Vagina (tissue), 2 donors: ENCODE measurements at places on chromosomes 11 and 22.

GRCh38 chr11:67614730-67615714, 8.3 kb downstream of the NDUFV1 start:
- H3K4me1 ChIP-seq, result peaks cover 15% of the 10 kb centered on the region
- peaks cover 26% of the 10 kb centered on the region for H3K36me3 ChIP-seq
- no peak overlapping the region for H3K4me3 ChIP-seq
- H3K27ac ChIP-seq, result peak overlapping the region; percentile 58
- no peaks in the 10 kb centered on the region for H3K27me3 ChIP-seq

DNA sequence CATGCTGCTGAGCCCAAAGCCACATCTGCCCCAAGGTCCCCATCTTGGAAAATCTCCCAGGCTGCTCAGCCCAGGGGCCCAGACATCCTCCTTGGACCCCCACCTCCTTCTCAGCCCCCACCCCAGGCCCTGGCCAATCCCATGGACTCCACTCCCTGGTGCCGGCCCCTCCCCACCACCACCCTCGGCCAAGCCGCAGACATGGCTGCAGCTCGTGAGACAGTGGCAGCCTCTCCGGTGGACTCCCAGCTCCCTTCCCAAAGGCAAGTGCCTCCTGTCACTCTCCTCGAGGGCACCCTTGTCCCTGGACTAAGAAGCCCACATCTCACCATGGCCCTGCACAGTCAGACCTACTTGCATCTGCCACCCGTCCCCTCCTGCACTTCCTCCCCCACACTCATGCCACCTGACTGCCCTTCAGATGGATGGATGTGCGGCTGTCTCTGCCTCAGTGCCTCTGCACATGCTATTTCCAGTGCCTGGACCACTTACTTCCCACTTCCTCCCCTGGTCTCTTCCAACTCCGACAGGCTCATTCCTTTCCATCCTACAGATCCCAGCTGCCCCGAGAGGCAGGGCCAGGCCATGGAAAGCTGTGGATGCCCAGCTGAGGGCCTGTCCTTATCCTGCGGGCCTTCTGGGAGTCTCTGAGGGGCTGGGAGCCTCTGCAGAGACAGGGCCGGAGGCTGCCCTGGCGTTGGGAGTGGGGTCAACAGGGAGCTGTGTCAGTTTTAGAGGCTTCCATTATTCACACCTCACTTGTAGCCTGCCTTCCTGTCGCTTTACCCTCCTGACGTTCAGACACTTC, 25.5 kb upstream of the RFPL3 start:
- H3K4me3 ChIP-seq, result no peak overlapping the region
- H3K27ac ChIP-seq, result no peak overlapping the region
- no peaks in the 10 kb centered on the region for H3K36me3 ChIP-seq
- H3K4me1 ChIP-seq, result peaks cover 13% of the 10 kb centered on the region
- peak; percentile 85 for DNase-seq
- H3K27me3 ChIP-seq, result no peaks in the 10 kb centered on the region

DNA sequence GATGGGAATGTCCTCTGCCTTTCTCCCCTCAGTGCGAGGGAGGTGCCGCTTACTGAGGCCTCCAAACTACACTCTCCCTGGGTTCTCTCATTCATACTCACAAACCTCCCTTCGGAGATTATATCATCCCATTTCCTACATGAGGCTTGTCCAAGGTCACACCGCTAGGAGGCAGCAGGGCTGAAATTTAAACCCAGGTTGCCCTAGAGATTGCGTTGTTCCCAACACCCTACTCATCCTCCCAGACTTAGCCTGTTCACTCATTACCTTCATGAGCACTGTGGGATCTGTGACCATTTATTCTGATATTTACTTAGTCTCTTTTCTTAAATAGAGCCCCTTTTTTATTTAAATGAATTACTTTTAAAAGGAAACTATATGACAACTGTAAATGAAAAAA, 31.1 kb downstream of the SDHAF2 start:
- peaks cover 5% of the 10 kb centered on the region for H3K36me3 ChIP-seq
- DNase-seq, result no peak
- H3K27me3 ChIP-seq, result no peaks in the 10 kb centered on the region
- H3K4me1 ChIP-seq, result peaks cover 8% of the 10 kb centered on the region
- H3K27ac ChIP-seq, result no peak overlapping the region
- H3K4me3 ChIP-seq, result no peak overlapping the region

DNA sequence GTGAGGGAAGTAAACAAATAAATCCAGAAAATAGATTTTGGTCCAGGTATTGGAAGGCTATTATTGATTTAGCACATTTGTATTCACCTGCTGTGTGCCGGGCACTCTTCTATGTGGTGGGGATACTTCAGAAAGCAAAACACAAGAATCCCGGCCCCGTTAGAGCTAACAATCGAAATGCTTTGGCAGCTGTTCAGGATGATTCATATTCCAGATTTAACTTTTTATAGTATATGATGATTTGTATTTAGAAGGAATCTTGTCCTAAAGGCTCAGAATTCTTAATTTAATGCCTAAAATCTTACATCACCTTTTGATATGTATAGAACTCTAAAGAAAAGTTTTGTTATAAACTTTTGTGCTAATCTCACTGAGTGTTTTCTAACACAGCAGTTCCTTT, 28.0 kb downstream of the ZC3H12C start:
- no peak overlapping the region for H3K27ac ChIP-seq
- no peak for DNase-seq
- H3K36me3 ChIP-seq, result no peaks in the 10 kb centered on the region
- H3K27me3 ChIP-seq, result no peaks in the 10 kb centered on the region

- H3K36me3 ChIP-seq, result no peaks in the 10 kb centered on the region
- H3K27ac ChIP-seq, result peak overlapping the region; percentile 67
- no peaks in the 10 kb centered on the region for H3K27me3 ChIP-seq
- H3K4me1 ChIP-seq, result peaks cover 38% of the 10 kb centered on the region
These were observed 114.2 kb downstream of the ME3 start for GRCh38 chr11:86558207-86558606.

DNA sequence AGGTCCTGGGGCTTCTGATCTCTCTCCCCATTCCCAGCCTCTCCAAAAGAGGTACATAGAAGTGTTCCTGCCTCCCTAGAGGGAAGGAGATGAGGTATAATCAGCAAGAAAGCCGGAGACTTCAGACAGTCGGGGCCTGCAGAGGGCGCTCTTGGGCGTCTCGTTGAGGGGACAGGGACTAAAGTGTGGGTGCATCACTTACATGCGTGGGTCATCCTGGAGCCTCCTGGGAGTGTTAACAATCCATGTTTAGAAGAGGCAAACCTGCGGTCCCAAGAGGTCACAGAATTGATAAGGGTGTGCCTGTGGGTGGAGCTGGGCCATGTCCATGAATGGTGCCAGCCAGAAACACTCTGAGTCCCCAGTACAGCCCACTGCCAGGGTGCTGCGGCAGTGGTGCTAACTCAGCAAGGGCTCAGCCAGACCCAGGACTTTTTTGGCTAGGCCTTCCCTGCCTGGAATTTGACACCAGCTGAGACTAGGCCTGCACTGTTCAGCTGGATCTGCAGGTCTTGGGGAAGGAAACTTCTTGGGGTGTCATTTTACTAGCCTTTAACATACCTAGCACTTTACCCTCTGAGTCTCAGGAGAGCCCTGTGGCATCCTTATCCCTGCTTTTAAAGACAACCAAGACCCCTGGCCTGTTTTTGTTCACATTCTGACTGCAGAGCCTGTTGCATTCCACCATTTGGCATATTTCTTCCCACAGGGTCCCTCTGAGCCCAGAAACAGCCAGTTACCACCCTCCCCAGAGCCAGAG, 5.5 kb downstream of the YDJC start:
- peaks cover 4% of the 10 kb centered on the region for H3K36me3 ChIP-seq
- H3K27me3 ChIP-seq, result no peaks in the 10 kb centered on the region
- H3K4me1 ChIP-seq, result peaks cover 73% of the 10 kb centered on the region
- peak overlapping the region; percentile 23 for H3K27ac ChIP-seq
- H3K4me3 ChIP-seq, result no peak overlapping the region
- no peak for DNase-seq

- DNase-seq, result no peak
- no peaks in the 10 kb centered on the region for H3K36me3 ChIP-seq
- no peaks in the 10 kb centered on the region for H3K4me1 ChIP-seq
- H3K27me3 ChIP-seq, result no peaks in the 10 kb centered on the region
These were observed 3.8 kb downstream of the PKDREJ start for GRCh38 chr22:46259374-46259773.

DNA sequence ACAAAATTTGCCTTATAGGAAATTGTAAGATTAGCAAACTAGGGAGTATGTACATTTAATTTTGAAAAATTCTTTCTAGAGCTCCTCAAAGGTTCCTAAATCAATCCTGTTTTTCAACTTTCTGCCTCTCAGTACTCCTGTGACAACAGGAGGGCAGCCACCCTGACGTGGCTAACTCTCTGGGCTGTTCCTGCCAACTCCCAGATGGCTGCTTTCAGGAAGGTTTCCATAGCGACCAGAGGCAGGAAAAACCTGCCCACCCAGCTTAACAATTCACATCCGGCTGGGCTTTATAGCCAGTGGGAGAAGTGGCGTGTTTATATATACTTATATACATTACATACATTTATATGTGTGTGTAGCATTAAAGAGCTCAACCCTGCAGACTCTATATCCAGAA, 26.5 kb downstream of the SGSM3 start:
- H3K36me3 ChIP-seq, result peaks cover 8% of the 10 kb centered on the region
- peak overlapping the region; percentile 37 for H3K27ac ChIP-seq
- no peak overlapping the region for H3K4me3 ChIP-seq
- DNase-seq, result peak; percentile 86

GRCh38 chr11:8006349-8006977, 19.3 kb downstream of the EIF3F start:
- H3K27ac ChIP-seq, result no peak overlapping the region
- H3K4me3 ChIP-seq, result no peak overlapping the region
- no peaks in the 10 kb centered on the region for H3K27me3 ChIP-seq

- H3K36me3 ChIP-seq, result no peaks in the 10 kb centered on the region
- peaks cover 1% of the 10 kb centered on the region for H3K4me1 ChIP-seq
- no peak overlapping the region for H3K27ac ChIP-seq
- no peaks in the 10 kb centered on the region for H3K27me3 ChIP-seq
These were observed 57.5 kb upstream of the SC5D start for GRCh38 chr11:121235057-121235456.

DNA sequence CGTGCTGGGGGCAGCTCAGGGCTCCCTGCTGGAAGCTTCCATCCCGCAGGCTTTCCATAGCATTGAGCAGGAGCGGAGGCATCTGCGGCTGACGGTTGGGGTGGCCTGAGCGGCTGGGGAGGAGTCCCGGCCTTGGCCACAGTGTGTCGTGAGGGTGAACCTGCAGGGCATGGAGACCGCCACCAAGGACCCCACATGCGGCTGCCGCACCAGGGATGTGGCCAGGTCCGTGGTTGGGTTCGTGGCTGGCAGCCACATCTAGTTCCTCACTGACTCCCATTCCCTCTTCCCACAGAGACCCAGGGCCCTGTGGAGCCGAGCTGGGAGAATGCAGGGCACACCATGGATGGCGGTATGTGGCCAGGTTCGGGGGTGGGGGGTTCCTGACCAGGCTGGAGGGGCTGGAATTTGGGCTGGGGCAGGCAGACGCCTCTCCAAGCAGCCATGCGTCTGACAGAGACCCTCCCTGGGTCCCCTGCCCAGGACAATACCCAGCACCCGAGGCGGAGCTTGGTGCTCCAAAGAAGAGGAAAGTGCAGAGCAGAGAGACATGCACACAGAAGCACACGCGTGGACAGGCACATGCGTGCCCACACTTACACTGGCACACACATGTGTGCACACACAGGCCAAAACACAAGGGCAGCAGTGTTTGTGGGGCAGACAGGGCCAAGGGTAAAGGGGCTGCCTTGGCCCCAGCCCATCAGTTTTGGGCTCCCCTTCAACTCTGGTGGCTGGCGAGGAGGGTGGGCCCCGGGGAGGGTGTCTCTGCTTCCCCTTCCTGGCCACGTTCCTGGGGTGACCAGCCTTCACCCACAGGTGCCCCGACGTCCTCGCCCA, 2.7 kb downstream of the MUC5B start:
- no peak overlapping the region for H3K4me3 ChIP-seq
- H3K27ac ChIP-seq, result no peak overlapping the region
- DNase-seq, result no peak
- H3K36me3 ChIP-seq, result no peaks in the 10 kb centered on the region

DNA sequence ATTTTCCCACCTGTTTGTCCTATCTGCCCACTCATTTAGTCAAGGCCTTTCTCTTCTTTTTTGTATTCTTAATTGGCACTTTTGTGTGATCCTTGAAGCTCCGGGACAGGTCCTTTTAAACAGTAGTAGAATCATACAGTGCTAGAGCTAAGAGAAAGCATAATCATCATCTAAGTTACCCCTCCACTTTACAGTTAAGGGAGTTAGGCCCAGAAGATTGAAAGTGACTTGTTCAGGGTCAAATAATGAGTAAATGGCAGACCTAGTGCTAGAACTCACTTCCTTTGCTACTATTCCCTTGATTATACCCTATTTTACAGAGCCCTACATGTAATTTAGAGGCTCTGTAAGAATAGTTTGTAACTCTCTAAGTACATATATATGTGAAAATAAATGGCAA, 2.5 kb downstream of the USP47 start:
- H3K27ac ChIP-seq, result peak overlapping the region; percentile 99
- H3K4me3 ChIP-seq, result no peak overlapping the region
- peaks cover 60% of the 10 kb centered on the region for H3K4me1 ChIP-seq
- H3K36me3 ChIP-seq, result no peaks in the 10 kb centered on the region
- DNase-seq, result no peak

GRCh38 chr22:39349506-39349966, 255 bp upstream of the SYNGR1 start:
- no peaks in the 10 kb centered on the region for H3K36me3 ChIP-seq
- peak overlapping the region; percentile 89 for H3K27ac ChIP-seq
- H3K27me3 ChIP-seq, result no peaks in the 10 kb centered on the region
- peak overlapping the region; percentile 85 for H3K4me3 ChIP-seq
- DNase-seq, result no peak

DNA sequence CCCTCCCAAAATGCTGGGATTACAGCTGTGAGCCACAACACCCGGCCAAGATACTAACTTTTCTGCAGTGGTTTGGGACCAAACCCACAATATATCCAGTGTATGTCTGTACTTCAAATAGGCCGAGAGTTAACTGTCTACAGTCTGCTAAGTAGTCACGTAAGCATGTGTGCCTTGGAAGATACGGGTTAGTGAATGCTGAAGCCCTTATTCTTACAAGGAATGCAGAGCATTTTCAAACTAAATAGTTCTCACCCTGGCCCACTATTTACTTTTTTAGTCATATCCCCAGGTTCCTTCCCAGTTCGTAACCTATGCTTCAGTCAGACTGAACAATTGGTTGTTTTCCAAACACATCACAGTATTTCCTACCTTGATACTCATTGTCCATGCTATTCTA, 176.0 kb downstream of the WNT11 start:
- no peaks in the 10 kb centered on the region for H3K36me3 ChIP-seq
- H3K27me3 ChIP-seq, result no peaks in the 10 kb centered on the region
- peaks cover 17% of the 10 kb centered on the region for H3K4me1 ChIP-seq
